Large intestine (tissue), 12 donors: ENCODE measurements at places on chromosomes 5 and 9. TPM values are rescaled to one million over a fixed set of nuclear protein-coding genes. Genes with fewer than 3 reads are reported as not detected.

- DNase-seq, result no peak
These were observed 821.0 kb upstream of the GRAMD2B start for GRCh38 chr5:125602184-125602583.

- DNase-seq, result no peak
These were observed 17.5 kb downstream of the STXBP1 start for GRCh38 chr9:127629468-127630081.

- DNase-seq, result peak; percentile 68
These were observed 30.3 kb downstream of the FGF1 start for GRCh38 chr5:142655339-142656267.

- DNase-seq, result no peak
These were observed 50.1 kb downstream of the ST8SIA4 start for GRCh38 chr5:100852988-100853449.

- peak; percentile 9 for DNase-seq
These were observed 52.3 kb upstream of the CNTLN start for GRCh38 chr9:17082343-17083064.

DNA sequence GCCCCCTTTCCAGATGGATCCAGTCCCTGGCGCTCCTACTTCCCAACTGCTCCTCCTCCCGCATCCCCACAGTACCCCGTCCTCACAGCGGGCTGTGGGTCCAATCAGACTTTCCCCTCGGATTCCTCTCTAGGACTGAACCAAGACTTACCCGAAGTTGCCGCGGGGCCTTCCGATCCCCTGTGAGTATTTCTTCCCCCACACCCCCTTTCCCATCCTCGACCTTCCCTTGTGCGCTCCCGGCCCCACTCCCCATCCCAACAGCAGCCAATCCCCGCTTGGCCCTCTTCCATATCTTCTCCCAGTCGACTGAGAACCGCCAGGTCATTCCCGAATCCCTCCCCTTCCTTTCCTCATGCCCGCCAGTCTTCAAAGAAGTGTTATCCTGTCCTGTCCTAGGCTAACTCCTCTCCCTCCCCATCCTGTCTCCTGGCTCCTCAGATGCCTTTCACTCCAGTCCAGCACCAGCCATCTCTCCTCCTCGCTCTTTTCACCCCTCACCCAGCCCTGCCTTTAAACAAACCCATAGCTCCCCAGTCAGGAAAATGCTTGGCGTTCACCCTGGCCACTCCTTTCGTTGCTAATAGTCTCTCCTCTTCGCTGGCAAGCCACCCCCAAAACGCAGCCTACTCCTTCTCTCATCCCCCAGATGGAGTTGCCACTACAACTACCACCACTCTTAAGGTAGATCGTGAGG is 646 bp downstream of the SWI5 start:
- DNase-seq, result no peak

- DNase-seq, result no peak
These were observed 29.4 kb downstream of the CTNNAL1 start for GRCh38 chr9:108983885-108984284.

NR5A1 gene
- 0.09 TPM for polyA plus RNA-seq

MEIKIN gene
- not detected for polyA plus RNA-seq

DNA sequence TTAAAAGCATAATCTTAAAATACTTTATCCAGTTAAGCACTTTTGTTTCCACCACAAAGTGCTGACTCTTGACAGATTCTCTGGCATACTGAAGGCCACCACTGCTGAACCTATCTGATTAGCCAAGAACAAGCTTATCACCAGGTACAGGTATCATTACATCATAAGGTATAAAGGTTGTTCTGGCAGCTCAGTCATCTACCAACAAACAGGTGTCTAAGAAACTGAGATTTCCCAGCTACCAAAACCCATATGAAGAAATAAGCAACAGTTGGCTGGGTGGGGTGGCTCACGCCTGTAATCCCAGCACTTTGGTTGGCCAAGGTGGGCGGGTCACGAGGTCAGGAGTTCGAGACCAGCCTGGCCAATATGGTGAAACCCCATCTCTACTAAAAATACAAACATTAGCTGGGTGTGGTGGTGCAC is 5.0 kb downstream of the MTMR12 start:
- peak; percentile 92 for DNase-seq

DNA sequence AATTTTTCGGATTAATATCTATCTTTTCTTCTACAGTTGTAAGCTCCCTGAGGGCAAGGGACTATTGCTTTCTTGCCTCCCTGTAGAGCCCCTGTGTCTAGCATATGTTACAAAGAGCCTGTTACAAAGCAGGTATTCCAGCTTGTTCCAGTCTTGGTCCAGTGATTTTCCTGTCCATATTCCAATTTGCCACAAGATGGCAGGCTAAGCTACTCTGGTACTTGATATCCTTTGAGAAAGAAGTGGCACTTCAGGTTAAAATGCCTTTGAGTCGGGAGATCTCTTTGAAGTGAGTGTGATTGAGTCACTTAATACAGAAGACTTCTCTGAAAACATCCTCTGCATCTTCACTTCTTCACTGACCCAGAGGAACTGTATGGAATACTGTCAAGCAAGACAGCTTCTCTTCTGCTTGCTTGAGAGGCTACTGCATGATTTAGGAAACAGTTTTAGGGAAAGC is 24.5 kb downstream of the CAVIN4 start:
- DNase-seq, result peak; percentile 50

PDE6A gene
- polyA plus RNA-seq, result 1.0 TPM

GRCh38 chr5:168613996-168614395 is 34.8 kb upstream of the PANK3 start:
- DNase-seq, result peak; percentile 40

PCDHGC3 gene
- polyA plus RNA-seq, result 30.4 TPM

ANKRD31 gene
- 0.21 TPM for polyA plus RNA-seq

LCN12 gene
- 121 TPM for polyA plus RNA-seq

GRCh38 chr9:5813824-5814223 is 19.1 kb downstream of the ERMP1 start:
- no peak for DNase-seq
